T-helper 2 cell (primary cell): ENCODE measurements at places on chromosomes 4 and X.

GRCh38 chrX:1754077-1754476, 139.2 kb downstream of the ASMT start:
- no peak for DNase-seq

DNA sequence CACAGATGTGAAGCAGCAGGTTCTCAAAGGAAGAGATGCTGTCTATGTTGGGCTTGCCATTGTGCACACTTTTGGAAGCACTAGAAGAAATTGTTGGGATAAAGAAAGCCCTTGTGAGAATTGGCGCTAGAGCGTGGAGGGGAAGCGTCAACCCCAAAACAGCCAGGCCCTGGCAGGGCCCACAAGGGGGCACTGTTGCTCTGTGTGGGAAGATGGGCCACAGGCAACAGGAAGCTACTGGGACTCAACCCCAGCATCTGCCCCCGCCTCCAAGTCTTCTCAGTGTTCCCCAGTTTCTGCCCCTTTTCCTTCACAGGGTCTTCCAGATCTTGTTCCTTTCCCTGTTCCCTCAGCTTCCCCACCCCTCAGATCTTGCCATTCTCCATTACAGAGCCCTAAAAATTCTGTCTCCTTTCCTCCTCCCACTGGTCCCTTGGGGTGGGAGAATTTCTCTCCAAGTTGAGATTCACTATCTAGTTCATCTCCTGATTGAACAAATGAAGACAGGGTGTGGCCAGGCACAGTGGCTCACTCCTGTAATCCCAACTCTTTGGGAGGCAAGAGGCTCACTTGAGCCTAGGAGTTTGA, 85.5 kb downstream of the STARD8 start:
- DNase-seq = peak; percentile 65

- no peak for DNase-seq
These were observed 262.2 kb downstream of the RPA4 start for GRCh38 chrX:97145934-97146333.

DNA sequence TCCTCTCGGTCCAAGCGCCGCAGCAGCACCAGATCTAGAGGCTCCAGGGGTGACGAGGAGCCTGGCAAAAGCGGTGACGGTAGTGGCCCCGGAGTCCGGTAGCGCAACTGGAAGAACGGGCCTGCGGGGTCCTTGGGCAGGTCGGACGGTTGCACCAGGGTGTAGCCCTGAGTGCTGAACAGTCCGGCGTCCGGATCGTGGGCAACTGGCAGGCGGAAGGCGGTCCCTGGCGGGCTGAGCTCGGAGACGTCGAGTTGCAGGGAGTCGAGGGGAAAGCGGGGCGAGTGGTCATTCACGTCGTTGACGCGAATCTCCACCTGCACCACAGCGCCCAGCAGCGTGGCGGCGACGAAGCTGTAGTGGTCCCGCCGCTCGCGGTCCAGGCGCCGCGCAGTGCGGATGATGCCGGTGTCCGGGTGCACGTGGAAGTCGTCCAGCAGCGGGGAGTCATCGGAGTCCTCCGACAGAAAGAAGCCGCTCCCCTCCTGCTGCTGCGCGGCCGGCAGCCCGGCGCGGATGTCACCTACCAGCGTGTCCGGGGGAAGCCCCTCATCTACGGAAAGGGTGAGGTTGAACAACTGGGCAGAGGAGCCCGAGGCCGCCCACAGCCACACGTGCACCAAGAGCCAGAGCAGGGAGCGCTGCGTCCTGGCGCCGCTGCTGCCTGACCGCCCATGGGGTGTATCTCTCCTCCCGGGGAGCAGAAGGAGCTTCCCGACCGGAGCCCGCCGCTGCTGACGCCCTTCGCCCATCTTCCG, 837 bp downstream of the DCHS2 start:
- no peak for DNase-seq
